ENCODE measurements at places on chromosomes 3 and 15.

DNA sequence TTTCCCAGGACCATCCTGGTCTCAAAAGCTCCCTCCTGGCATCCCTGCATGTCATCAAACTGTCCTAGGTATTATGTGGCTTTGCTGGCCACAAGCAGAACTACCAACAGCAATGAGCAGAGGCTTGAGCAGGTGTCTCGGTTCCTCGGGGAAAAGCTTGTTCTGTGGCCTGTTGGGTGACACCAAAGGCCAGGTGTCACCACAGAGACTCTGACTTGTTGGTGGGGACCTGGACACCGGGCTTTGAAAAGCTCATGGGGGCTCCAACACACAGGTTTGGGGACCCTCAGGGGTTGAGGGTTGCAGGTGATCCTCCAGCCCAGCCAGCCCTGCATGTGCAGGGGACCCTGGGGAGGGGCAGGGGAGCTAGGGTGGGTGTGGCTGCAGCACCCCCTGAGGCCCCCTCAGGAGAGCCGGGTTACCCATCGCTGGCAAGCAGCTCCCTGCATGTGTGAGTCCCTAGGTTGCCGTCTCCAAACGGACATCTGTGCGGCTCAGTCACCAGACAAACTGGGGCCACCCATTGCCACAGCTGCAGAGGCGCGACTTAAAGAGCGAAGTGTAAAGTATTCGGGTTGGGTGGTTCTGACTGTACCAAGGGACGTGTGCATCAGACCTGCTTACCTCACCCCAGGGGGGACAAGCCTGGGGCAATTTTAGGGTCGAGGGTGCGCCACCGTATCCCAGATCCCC is 140.1 kb downstream of the CHSY1 start:
- DNase-seq: no peak

DNA sequence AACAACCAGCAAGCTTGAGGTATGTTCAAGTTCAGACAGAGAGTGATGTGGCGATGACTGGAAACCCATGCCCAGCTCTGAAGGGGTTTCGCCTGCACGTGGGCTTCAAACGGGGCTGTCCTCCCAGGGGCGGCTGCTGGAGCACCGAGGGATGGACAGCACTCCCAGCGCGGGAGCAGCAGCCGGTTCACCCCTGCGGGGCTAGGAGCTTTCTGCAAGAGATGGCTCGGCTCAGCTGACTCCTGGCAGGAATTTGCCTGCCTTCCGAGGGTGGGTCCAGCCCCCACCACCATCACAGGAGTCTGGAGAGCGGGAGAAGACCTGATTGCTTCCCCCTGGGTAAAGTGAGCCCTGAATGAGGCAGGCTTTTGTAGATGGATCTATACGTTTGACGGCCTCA is 66.9 kb downstream of the ASB7 start:
- DNase-seq: no peak

GRCh38 chr3:48467473-48468267 is 21.1 kb downstream of the ATRIP start:
- no peak for DNase-seq

GRCh38 chr3:143672396-143673165 is 175.7 kb downstream of the SLC9A9 start:
- DNase-seq: no peak

GRCh38 chr3:38552364-38552763 is 56.2 kb downstream of the EXOG start:
- DNase-seq: no peak

GRCh38 chr15:71747128-71748083 is 62.9 kb upstream of the NR2E3 start:
- no peak for DNase-seq

All from stimulated activated CD8-positive, alpha-beta memory T cell treated with anti-CD3 and anti-CD28 coated beads, Interleukin-4, amount 100 ng/mL, for 24 hours (primary cell).